A673 (cell line): ENCODE measurements at places on chromosomes 1 and 21. TPM values are rescaled to one million over a fixed set of nuclear protein-coding genes. Genes with fewer than 3 reads are reported as not detected.

- peak; percentile 82 for DNase-seq
Observed at GRCh38 chr1:13960375-13960987, 260.5 kb downstream of the PRDM2 start.

The MAEL gene
- total RNA-seq: not detected in 2 replicates

DNA sequence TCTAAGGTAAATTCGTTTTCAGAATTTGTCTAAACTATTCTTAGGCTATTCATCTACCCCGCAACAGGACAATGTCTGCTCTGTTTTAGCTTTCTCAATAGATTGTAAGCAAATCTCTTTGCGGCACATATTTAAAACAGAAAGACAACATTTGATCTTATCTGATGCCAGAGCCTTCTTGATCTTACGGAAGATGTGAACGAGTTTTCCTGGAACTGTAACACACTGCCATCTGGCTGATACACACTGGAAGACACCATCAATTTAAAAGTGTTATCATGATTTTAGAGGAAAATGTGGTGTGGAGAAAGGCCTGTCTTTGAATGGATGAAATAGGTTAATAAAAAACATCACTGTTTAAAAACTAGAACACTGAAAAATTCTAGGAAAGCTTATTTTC, 36.1 kb downstream of the COA6 start:
- peak; percentile 10 for DNase-seq

The BTG2 gene
- 8.5 and 9.3 TPM in 2 replicates for total RNA-seq

DNA sequence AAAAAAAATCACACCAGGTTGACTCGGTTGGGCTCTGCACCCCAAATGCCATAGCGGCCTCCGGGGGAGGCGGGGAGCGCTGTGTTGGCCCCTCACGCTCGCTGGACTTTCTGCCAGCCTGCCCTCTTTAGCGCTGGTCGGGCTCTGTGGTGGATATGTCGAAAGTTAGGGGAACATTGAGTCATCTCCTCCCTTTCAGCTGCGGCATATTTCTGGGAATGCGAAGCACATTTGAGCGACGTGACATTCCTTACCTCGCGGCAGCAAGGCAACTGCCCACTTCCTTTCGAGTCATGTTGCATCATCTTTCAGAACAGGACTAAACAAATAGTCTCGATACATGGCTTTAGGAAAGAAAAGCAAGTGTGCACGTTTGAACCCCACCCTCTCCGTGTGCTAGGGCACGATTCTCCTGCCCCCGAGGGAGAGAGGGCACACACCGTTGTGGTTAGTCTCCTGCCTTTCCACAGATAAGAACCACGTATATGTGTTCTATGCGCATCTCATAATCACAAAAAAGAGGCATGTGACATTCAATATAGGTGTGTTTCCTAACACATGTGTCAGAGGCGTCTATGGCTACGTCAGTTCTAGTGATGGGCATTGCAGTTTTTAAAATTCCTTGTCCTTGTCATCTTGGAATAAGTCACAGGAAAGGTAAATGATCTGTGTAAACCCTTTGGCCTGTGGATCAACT, 105.9 kb upstream of the SLC45A1 start:
- peak; percentile 44 for DNase-seq

The C8B gene
- total RNA-seq: 0.39 TPM in 1 of 2 replicates, not detected in the other

DNA sequence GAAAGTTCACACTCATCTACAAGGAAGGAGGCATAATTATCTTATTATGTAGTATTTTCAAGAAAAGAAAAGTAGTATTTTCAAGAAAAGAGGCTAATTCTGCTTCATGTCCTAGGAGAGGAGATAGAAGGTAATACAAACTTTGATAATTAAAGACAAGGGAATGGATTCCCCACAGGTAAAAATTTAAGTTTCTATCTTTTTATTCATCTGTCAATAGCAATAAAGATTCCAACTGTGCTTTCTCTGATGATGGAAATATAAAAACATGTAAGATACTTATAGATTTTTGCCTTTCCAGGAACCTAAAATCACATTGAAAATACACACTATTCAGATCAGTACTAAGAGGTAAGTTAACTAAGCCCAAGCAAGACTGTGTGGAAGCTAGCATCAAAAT, at the start of gene OR2M2:
TSS of gene OR2M2 (plus strand) at position 301 of the 400 bp plus-strand sequence. CDS start 5,165 bp downstream, outside the sequence.
- no peak for DNase-seq

DNA sequence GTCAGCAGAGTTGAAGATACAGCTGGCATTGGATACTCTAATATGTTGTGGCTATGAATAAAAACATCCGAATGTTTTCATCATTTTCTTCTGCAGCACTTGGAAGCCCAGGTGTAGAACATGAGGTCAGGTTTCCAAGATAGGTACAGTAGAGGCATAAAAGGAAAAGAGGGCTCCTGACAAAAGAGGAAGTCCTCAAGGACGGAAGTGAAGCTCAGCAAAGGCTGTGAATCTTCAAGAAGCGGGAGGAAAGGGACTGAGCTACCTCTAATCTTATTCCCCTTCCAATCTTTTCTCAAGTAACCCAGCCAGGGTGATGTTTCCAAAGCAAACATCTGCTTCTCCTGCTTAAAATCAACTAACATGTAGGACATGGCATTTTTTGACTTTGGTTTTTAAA, 4.4 kb upstream of the PIK3C2B start:
- DNase-seq: no peak

- DNase-seq: no peak
Observed at GRCh38 chr1:4081806-4082711, 182.0 kb upstream of the C1orf174 start.

- no peak for DNase-seq
Observed at GRCh38 chr1:145826030-145826429, 2.0 kb downstream of the POLR3C start.

The THEM4 gene
- 1.2 and 3.0 TPM in 2 replicates for total RNA-seq

The NES gene
- 8.7 and 12.3 TPM in 2 replicates for total RNA-seq

DNA sequence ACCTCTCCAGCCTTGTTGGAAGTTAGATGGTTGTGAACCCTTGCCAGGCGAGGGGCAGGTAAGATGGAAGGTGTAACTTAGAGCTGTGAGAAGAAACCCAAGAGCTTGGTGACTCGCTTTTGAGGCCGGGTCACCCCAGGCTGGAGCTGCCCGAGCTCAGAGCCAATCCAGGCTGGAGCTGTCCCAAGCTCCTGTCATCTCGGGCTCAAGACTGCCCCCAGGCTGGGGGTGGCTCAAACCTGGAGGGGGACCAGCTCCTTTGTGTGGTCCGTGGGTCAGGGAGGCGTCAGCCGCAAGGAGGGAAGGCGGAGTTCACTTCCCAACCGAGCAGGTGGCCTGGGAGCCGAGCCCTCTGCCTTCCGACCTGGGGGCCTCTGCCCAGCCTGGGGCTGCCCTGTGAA, 2.0 kb downstream of the HUNK start:
- no peak for DNase-seq

DNA sequence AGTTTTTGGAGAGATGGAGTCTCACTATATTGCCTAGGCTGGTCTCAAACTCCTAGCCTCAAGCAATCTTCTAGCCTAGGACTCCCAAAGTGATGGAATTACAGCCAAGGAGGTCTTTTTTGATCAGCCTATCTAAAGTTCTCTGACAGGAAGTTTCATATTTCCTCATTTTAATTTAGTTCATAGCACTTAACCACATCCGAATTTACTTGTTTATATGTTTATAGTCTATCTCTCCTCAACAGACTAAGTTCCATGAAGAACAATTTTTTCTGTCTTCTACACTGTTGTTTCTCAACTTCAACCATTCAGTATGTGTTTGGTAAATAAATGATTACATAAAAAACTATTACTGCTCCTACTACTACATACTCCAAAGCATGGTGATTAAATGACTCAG, 47.9 kb downstream of the GON4L start:
- no peak for DNase-seq

- DNase-seq: no peak
Observed at GRCh38 chr1:59258412-59259032, 38.4 kb upstream of the FGGY start.

- peak; percentile 3 for DNase-seq
Observed at GRCh38 chr1:234771642-234772344, 161.8 kb upstream of the IRF2BP2 start.

DNA sequence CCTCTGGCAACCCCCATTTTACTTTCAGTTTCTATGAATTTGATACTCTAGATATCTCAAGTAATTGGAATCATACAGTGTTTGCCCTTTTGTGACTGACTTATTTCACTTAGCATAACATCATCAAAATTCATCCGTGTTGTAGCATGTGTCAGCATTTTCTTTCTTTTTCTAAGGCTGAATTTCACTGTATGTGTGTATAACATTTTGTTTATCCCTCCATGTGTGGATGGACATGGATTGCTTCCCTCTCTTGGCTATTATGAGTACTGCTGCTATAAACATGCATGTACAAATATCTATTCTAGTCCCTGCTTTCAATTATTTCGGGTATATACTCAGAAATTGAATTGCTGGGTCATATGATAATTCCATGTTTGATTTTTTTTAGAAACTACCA, 97.3 kb downstream of the MAP3K21 start:
- no peak for DNase-seq

DNA sequence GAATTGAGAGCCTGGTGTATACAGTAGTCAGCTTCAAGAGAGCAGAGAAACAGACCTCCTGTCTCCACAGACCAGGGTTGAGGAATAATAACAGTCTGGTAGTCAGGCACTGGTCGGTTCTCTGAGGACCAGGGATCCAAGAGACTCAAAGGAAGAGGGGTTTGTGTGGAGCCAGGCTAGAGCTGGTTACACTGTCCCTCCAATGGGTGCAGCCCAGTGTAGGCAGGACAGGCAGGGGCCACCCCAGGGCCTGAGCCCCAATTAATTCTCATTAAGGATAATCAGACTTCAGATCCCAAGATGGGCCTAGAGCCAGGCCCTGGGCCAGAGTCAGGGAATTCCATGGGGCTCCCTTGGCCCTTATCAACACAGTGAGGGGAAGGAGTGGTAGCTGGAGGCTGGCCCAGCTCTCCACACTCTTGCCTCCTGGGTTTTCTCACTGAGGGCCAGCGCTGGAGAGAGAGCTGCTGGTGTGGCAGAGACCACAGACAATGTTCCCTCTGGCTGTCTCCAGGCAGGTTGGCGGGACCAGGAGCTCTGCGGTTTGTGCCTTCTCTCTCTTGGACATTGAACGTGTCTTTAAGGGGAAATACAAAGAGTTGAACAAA, 9.1 kb downstream of the SEMA4A start:
- DNase-seq: no peak

GRCh38 chr1:50195205-50195604, 86.5 kb downstream of the ELAVL4 start:
- no peak for DNase-seq

DNA sequence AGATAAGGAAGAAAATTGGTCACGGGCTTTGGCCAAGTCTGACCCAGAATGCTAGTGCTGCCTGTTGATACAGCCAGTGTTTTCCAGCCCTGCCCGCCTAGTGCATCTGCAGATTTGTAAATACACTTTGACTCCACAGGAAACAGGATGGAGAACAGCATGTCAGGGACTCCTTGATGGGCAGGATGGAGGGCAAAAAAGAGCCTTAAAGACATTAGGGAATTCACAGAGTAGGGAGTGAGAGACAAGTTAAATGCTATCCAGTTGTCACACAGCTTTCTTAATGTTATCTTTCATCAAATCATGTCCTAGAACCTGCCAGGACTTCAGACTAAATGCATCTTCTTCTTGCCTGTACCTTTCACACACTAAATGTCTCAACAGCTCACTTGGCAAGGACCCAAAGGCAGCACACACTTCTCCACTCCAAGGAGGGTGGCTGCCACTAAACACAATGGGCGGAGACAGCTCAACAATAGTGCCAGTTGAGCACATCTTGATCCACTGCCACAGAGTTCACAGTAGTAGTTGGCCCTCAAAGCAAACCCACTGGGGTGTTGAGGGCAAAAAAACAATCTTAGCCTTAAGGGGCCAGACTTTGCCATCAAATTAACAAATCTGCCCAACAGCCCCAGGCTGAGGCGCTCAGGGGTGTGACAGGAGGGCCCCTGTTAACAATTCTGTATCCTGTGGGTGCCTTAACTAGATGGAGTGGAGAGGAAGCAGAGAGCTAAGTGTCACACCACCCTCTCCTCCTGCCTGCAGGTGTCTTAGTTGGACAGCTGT, 2.7 kb downstream of the HIVEP3 start:
- DNase-seq: peak; percentile 15

The KCNE1 gene
- 0.13 TPM in 1 of 2 replicates, not detected in the other for total RNA-seq

The DNASE2B gene
- total RNA-seq: not detected in 2 replicates

- peak; percentile 69 for DNase-seq
Observed at GRCh38 chr1:7770997-7771822, at the start of gene VAMP3. VAMP3 (plus strand) TSS chr1:7771296; CDS start chr1:7771384, 88 bp downstream.

DNA sequence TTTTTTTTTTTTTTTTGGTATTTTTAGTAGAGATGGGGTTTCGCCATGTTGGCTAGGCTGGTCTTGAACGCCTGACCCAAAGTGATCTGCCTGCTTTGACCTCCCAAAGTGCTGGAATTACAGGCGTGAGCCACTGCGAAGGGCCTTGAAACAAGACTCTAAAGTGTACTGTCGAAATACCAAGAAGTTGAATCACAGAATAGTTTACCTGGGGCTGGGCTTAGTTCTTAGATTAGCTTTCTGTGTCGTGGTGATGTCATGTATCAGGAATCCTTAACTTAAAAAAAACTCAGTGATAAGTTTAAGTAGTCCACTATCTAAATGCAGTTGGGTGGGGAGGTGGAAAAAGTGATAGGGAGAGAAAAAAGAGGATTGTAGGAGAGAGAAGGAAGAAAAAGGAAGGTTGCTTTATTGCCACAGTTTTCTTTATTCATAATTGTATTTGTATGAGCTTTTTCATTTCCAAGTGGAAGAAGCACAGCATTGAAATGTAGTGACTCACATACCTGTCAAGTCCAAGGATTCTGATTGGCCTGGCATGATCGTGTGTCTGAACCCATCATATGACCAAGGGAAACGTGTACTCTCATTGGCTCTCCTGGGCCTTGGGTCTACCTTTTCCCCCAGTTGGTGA, 13.4 kb downstream of the ITSN1 start:
- peak; percentile 53 for DNase-seq

- DNase-seq: no peak
Observed at GRCh38 chr1:119045096-119045746, 57.1 kb upstream of the TBX15 start.

- DNase-seq: no peak
Observed at GRCh38 chr1:14613926-14614325, 15.4 kb downstream of the KAZN start.

DNA sequence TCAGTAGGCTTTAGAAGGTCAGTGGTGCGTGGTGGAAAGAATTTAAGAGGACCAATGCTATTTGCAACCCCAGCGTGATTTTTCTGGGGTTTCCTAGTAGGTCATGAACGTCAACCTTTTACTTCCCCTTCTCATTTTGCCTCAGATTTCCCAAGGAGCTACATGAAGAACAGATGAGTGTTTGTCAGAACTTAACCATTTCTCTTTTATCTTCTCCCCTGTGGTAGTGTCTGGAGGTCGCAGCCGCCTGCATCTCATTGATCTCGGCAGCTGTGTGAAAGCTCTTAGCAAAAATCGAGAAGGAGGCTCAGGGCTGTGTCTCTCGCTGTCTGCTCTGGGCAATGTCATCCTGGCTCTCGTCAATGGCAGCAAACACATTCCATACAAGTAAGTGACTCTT, 491.1 kb downstream of the KIF26B start:
- DNase-seq: no peak

DNA sequence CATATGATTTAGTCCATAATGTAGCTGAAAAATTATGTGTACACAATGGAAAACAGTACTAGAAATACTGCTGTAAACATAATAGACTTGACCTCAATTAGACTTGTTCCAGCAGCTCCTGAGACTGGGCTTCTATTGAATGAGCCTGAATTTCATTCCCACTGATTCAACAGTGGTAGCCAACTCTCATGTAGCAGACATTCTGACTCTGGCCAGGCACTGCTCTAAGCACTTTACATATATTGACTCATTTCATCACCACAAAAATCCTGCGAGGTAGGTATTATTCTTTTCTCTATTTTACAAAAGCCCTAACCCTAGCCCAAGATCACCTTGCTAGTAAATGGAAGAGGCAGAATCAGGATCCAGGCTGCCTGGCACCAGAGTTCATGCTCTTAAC, 12.8 kb upstream of the CTSS start:
- no peak for DNase-seq
